ENCODE measurements at places on chromosomes 13 and 19. TPM values are rescaled to one million over a fixed set of nuclear protein-coding genes. Genes with fewer than 3 reads are reported as not detected.

DNA sequence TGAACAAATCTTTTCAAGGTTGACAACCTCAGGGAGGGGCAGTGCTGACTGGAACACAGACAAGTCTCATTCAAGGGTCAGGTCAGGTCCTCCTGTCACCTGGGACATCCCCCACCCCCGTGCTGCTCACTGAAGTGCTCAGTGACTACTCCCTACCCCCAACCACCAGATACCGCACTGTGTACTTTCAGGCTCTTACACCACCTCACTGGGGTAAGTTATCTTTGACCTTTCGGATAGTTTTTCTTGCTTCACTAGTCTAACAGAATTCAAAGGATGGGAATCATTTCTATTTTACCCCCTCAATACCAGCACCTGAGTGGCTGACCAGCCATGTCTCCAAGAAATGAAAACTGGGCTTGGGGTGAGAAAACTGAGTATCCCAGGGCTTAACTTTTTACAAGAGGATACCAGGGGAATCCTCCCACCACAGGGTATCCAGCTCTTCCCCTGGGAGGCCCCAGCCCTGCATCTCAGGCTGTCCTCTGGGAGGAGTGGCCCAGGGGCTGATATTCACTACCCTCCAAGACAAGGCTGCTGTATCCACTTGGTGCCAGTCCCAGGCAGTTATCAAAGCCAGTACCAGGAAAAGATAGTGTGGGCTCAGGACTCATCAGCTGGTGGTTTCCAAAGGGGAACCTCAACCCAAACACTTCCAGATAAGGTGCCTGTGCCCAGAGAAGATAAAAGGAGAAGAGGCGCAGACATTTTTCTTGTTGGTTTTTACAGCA, 2.1 kb downstream of the ZNF563 start:
- no peak for DNase-seq

- no peak for DNase-seq
These were observed 71.0 kb downstream of the SIPA1L3 start for GRCh38 chr19:37977992-37978391.

DNA sequence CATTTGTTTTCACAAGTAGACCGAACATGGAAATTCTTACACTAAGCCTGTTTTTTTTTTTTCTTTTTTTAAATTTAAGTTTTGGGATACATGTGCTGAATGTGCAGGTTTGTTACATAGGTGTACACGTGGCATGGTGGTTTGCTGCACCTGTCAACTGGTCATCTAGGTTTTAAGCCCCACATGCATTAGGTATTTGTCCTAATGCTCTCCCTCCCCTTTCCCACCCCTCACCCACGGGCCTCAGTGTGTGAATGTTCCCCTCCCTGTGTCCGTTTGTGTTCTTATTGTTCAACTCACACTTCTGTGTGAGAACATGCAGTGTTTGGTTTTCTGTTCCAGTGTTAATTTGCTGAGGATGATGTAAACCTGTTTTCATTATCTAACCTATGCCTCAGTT, 2.6 kb downstream of the NLRP4 start:
- DNase-seq = no peak

DNA sequence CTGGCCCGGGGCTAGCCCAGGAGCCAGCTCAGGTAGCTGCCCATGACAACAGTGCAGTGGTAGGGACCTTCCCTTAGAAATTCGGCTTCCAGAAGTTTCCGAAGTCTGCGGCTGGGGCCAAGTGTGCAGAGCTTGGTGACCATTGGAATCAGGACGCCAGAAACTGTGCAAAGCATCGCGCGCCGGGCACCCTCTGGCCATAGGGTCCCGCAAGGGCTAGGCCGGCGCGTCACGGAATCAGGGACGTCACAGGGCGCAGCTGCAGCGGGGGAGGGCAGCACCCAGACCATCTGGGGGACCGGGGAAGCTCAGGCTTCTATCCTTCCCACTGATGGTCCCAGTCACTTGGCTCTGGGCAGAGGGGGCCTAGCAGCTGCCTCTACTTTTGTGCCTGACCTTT, 219.1 kb downstream of the MTUS2 start:
- DNase-seq = no peak

- no peak for DNase-seq
These were observed 71.4 kb upstream of the CLDN10 start for GRCh38 chr13:95480791-95481780.

DNA sequence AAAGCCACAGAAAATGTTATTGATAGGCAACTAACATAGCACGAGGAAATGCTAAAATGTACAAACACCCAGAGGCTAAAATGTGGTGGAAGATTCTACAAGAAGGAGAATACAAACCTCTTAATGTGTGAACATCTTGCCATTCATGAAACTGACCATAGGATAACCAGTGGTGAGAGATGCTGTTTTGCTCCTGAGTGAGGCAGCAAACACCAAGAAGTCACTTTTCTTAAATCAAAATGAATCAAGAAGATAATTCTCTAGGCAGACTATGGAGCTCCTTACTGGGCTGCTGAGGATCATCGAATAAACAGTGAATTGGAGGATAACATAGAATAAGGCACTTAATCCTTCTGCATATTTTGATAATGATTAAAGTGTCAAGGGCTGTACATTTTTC, 375.4 kb upstream of the SLITRK6 start:
- no peak for DNase-seq

GRCh38 chr19:38852231-38853044, 2.7 kb upstream of the HNRNPL start:
- DNase-seq = peak; percentile 78

DNA sequence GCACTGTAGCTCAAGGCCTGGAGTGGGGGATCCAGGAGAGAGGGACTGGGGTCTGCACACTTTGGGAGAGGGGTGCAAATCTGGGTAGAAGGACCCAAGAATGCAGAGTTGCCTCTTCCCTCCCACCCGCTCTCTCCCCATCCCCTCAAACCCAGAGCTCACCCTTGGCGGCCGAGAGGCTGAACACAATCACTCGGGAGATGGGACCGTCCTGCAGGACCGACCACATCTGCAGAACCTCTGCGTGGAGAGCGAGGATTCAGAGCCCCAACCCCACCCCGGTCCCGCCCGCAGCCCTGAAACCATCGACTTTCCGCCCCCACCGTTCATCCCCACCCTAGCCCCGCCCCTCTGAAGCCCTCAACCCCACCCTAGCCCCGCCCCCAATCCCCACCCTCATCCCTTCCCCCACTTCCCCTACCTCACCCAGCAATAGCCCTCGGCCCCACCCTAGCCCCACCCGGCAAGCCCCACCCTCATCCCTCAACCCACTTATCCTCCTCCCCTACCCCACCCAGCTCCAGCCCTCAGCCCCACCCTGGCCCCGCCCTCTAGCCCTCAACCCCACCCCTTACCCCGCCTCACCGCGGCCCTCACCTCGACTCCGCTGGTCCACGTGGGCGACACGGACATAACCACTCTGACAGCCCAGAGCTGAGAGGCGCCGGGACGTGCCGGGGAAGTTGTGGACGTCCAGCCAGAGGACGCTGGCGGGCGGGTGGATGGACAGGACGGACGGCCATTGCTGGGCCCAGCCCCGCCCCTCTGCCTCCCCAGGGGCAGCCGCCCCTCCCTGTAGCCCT, 4.1 kb downstream of the KPTN start:
- DNase-seq = no peak

DNA sequence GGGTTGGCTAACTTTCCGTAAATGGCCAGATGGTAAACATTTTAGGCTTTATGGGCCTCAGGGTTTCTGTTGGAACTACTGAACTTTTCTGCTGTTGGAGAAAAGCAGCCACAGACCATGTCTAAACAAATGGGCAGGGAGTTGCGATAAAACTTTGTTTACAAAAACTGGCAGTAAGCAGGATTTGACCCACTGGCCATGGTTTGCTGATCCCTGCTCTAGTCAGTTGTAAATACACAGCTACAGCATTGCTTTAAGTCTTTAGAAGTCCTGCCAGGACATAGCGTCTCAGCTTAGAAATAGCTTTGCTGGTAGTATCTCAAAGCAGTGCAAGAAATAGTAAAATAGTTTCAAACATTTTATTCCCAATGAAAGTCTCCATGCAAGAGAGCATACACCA, 88.4 kb downstream of the NALCN start:
- no peak for DNase-seq

DNA sequence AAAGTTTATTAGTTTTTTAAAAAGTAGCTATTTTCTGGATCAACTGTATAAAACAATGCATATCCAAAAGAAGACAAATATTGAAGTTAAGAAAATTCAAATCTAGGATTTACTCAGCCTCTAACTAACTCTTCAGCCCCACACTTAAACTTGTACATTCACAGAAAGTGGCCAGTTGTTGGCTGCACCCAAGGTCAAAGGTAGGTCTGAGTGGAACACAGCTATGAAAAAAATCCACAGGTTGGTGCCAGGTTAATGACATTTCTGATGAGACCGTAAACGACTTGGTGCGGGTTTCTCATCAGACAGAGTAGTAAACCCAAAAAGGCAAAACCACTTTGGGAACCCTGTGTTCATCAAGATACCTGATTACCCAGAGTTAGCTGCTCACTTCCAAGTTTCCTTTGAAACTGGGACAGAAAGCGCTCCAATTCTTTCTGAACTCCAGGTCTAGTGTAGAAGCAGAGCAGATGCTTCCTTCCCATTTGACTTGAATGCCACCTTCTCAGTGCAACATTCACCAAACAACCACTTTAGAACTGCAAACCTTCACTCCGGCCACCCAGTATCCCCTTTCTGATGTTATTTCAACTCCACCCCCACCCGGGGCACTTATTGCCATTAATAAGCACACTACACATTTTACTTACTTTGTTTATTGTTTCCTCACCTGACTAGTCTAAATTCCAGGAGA, 208.3 kb upstream of the STARD13 start:
- DNase-seq = no peak

- no peak for DNase-seq
These were observed 2.5 kb upstream of the UBE2M start for GRCh38 chr19:58560921-58561320.

CASP14 gene
- not detected for total RNA-seq

CLDN10 gene
- 2.1 TPM for total RNA-seq

GNG7 gene
- total RNA-seq = 12.2 TPM

EHD2 gene
- total RNA-seq = 21.0 TPM

LRRC8E gene
- 4.3 TPM for total RNA-seq

ETV2 gene
- total RNA-seq = 1.1 TPM

SUPT20H gene
- total RNA-seq = 91.0 TPM

KCNJ14 gene
- 1.8 TPM for total RNA-seq

All from type B pancreatic cell (in vitro differentiated cells).